ENCODE measurements at places on chromosomes 4 and X. TPM values are rescaled to one million over a fixed set of nuclear protein-coding genes. Genes with fewer than 3 reads are reported as not detected.

DNA sequence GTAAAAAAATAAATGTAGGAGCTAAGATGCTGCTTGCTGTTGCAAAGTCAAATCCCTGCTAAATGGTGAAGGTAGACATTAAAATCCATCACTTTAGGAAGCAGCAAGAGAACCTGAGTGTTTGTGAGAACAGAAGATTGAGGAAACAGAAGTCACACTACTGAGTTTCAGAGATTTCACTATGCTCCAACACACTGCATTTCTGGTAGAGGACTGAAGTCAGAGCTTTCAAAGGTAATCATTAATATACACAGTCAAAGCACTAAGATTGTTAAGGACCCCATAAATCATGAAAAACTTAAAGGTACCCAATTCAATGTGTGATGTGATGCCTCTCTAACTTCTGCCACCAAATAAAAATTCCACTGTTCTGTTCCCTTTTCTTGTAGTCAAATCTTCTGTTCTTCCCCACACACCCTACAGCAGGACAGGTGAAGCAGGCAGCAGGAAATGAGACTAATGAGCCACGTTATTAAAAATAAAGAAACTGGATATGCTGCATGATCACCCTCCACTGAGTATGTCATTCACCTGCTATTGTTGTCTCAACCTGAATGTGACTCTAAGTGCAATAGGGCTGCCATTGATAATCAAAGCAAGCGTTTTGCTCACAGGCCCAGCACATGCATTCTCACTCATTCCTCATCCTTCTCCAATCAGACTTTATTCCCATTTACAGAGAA is 28.9 kb upstream of the APELA start:
- no peaks in the 10 kb centered on the region for H3K36me3 ChIP-seq
- no peaks in the 10 kb centered on the region for H3K4me1 ChIP-seq
- H3K27me3 ChIP-seq: no peaks in the 10 kb centered on the region
- no peak overlapping the region for H3K4me3 ChIP-seq

DNA sequence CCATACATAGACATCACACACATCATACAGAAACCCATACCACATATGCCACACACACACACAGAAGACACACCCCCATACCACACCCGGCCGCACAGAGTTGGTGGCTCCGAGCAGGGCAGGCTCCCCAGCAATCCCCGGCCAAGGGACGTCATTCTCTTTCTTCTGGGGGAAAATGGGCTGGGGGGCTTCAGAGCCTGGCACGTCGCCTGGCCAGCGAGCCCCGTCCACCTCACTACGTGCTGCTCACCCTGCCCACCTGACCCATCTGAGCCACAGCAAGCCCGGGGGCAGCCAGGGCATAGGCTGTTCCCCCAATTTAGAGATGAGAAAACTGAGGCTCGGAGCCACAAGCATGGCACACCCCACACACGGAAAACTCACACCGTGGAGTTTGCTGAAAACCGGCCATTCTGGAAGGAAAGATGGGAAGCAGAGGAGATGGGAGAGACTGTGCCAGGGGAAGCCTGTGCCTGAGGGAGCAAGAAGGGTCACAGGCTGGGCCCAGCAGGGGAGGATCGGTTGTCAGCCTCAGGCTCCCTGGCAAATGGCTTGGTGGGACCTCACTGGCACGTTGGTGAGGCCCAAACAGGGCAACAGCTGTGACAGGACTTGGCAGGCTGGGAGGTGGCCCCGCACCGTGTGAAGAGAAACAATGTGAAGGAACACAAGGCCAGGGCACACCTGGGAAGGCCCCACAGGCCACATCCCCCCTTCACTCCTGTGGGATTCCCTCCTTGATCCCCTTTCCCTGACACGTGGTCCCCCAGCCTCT is 73.2 kb downstream of the JAKMIP1 start:
- H3K4me1 ChIP-seq: no peaks in the 10 kb centered on the region
- H3K4me3 ChIP-seq: no peak overlapping the region
- no peaks in the 10 kb centered on the region for H3K36me3 ChIP-seq
- H3K27ac ChIP-seq: no peak overlapping the region
- H3K27me3 ChIP-seq: no peaks in the 10 kb centered on the region

DNA sequence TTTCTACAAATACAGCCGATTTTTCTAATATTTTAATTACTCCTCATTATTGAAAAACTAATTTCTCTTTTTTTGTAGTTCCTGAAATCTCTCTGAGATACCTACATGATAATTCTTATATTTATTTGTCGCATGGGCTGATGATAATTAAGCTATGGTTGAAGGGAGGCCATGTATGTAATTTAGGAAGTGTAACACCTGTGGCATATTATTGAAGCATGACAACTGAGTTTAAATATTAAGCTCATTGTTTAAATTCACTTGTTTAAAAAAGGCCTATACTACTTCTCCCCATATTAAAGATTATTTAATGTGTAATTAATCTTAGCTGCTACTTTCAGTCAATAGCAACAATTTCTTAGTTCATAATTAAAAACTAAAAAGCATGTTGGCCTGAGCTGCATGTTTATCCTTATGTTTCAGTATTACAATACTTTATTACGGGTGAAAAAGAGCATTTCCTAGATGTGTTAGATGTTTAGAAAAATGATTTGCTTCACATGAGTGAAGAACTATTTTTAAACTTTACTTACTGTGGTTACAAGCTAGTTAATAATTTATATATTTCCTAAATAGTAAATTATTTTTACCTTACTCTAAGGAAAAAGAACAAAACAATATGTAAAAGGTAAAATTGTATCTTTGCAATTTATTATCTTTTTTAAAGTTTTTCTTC is 122.4 kb downstream of the RAP1GDS1 start:
- no peak overlapping the region for H3K27ac ChIP-seq
- H3K27me3 ChIP-seq: no peaks in the 10 kb centered on the region
- no peak overlapping the region for H3K4me3 ChIP-seq
- H3K36me3 ChIP-seq: no peaks in the 10 kb centered on the region
- no peak for DNase-seq

DNA sequence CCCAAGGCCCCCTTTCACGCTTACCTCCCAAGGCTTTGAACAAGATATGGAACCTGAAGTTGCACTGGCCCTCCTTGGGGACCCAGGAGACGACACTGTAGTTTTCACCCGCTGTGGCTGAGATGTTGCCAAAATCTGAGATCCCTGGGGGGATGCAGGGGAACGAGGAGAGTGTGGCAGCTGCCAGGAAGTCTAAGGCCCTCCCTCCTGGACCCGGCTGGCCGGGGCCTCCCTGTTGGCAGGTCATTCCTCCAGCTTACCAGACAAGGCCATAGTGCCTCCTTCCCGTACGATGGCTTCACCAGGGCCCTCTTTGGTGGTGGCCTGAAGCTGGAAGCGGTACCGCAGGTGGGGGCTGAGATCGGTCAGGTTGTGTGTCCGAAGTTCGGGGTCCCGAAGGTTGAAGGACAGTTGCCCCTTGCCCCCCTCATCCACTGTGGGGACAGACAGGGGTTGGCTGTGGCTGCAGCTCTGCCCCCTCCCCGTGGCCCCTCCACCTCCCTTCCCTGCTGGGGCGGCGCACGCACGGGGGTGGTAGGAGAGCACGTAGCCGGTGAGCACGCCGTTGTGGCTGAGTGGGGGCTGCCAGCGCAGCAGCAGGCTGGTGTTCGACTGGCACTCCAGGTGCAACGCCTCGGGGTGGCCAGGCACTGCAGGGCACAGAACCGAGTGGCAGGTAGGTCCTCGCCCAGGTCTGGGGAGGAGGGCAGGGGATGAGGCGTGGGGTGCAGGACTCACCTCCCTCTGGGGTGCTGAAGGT is 21.2 kb downstream of the L1CAM start:
- DNase-seq: no peak
- no peaks in the 10 kb centered on the region for H3K4me1 ChIP-seq
- no peaks in the 10 kb centered on the region for H3K27me3 ChIP-seq
- H3K4me3 ChIP-seq: no peak overlapping the region

Gene MAGEA2B
- not detected for polyA plus RNA-seq

GRCh38 chrX:124764354-124764753 is 418.0 kb downstream of the SH2D1A start:
- no peaks in the 10 kb centered on the region for H3K36me3 ChIP-seq
- no peaks in the 10 kb centered on the region for H3K4me1 ChIP-seq
- no peak for DNase-seq
- no peak overlapping the region for H3K27ac ChIP-seq

Data from naive thymus-derived CD4-positive, alpha-beta T cell (primary cell).